ENCODE measurements at places on chromosomes 1 and 21. TPM values are rescaled to one million over a fixed set of nuclear protein-coding genes. Genes with fewer than 3 reads are reported as not detected.
A peak's percentile ranks its signal among the peaks of the same experiment; 100 is the strongest.

GRCh38 chr1:202531472-202531811 lies 178.8 kb downstream of the SYT2 start:
- no peak for DNase-seq
- no peaks in the 10 kb centered on the region for H3K27me3 ChIP-seq
- H3K27ac ChIP-seq = peak overlapping the region; percentile 81
- H3K4me1 ChIP-seq = no peaks in the 10 kb centered on the region

DNA sequence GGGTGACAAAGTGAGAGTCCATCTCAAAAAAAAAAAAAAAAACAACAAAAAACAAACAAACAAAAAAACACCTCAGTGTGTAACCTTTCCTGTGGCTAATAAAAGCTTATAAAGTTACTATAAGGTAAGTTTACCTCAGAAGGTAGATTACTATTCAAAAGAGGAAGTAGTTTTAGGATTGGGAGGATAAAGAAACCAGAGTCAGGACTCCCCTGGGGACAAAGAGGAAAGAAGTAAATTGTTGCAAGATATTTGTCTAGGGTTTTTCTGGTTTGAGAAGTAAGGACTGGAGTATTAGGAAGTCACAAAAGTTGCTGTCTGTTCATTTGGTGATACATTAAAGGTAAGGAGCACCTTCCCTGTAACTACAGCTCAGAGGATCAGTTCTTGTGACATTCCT lies 23.8 kb upstream of the CENPF start:
- H3K4me3 ChIP-seq = no peak overlapping the region
- no peak for DNase-seq
- H3K4me1 ChIP-seq = no peaks in the 10 kb centered on the region
- H3K36me3 ChIP-seq = no peaks in the 10 kb centered on the region
- no peaks in the 10 kb centered on the region for H3K27me3 ChIP-seq

LAMB3 gene
- total RNA-seq = 121 TPM

DNA sequence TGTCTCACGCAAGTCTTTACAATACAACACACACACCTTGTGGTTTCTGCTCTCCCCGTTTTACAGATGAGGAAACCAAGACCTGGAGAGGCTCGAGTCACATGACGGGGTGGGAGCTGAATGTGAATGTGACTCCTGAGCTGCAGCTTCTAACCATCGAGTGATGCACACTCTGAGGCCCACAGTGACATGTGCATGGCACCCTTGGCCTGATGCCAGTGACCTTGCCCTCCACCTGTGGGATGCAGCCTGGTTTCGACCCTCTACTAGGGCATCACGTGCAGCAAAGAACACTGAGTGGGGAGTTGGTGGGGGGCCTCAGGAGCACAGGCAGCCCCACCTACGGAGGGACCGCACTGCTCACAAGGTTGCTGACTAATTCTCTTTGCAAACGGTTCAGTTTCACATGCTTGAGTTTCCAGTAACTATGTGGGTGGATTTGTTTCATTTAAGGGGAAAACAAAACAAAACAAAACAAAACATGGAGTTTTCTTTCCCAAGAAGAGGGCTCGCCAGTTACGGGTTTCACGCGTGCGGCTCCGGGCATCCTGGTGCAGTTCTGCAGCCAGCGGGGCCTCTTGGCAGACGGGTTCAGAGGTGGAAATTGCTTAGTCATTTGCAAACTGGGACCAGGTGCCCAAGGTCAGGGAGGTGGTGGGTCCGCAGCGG lies 22.9 kb downstream of the SPSB1 start:
- no peak overlapping the region for H3K27ac ChIP-seq
- H3K27me3 ChIP-seq = no peaks in the 10 kb centered on the region
- no peaks in the 10 kb centered on the region for H3K36me3 ChIP-seq
- no peaks in the 10 kb centered on the region for H3K4me1 ChIP-seq

GRCh38 chr1:24450316-24450715 lies 34.7 kb downstream of the NIPAL3 start:
- H3K27me3 ChIP-seq = no peaks in the 10 kb centered on the region
- H3K27ac ChIP-seq = no peak overlapping the region
- H3K4me1 ChIP-seq = no peaks in the 10 kb centered on the region
- H3K4me3 ChIP-seq = no peak overlapping the region

GRCh38 chr1:96674915-96675314 lies 46.7 kb upstream of the PTBP2 start:
- no peak overlapping the region for H3K27ac ChIP-seq
- DNase-seq = no peak
- no peaks in the 10 kb centered on the region for H3K36me3 ChIP-seq
- no peak overlapping the region for H3K4me3 ChIP-seq

GRCh38 chr1:203986887-203987461 lies 85.9 kb upstream of the SOX13 start:
- H3K27me3 ChIP-seq = no peaks in the 10 kb centered on the region
- H3K27ac ChIP-seq = no peak overlapping the region
- no peak overlapping the region for H3K4me3 ChIP-seq
- H3K36me3 ChIP-seq = no peaks in the 10 kb centered on the region

DNA sequence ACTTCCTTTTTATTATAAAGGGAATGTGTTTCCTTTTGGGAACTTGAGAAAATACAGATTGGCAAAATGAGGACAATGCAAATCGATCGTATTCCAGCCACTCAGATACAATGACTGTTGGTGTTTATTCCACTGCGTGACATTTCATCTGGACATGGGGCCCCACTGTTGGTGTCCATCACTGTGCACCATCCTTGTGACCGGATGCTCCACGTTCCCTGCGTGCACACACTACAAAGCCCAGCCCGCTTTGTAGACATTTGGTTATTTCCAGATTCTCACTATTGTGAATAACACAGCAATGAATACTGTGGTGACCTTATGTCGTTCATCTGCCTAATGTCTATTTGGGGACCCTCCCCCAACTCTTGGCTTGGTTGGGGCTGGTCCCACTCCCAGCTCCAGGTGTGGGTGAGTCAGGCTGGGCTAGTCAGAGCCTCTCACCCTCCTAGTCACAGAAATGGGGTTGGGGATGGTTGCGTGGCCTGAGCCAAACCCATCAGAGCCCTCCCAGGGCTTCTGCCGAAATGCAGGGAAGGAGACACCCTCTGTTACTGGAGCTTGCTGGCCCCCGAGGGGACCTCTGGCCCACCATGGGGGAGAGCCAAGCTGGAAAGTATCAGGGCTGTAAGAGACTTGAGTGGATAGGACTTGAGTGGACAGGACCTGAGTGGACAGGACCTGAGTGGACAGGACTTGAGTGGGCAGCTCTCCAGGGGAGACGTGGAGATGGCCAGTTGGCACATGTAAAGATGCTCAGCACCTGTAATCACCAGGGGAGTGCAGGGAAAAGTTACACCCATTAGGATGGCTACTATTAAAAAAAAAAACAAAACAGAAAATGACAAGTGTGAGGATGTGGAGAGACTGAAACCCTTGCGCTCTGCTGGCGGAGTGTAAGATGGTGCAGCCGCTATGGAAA lies 57.1 kb upstream of the ADARB1 start:
- no peak overlapping the region for H3K27ac ChIP-seq
- H3K27me3 ChIP-seq = no peaks in the 10 kb centered on the region
- H3K36me3 ChIP-seq = no peaks in the 10 kb centered on the region
- H3K4me3 ChIP-seq = no peak overlapping the region

DNA sequence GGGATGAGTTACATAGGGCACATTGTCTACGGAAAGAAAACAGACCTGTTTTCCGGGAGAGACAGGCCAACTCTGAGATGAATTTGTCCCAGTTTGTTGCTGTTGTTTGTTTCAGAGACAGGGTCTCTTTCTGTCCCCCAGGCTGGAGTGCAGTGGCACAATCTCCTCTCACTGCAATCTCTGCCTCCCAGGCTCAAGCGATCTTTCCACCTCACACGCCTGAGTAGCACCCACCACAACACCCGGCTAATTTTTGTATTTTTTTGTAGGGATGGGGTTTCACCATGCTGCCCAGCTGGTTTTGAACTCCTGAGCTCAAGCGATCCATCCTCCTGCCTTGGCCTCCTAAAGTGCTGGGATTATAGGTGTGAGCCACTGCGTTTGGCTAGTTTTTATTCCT lies 125.5 kb upstream of the ERRFI1 start:
- H3K27ac ChIP-seq = no peak overlapping the region
- H3K27me3 ChIP-seq = no peaks in the 10 kb centered on the region
- H3K4me3 ChIP-seq = no peak overlapping the region
- H3K4me1 ChIP-seq = no peaks in the 10 kb centered on the region

DNA sequence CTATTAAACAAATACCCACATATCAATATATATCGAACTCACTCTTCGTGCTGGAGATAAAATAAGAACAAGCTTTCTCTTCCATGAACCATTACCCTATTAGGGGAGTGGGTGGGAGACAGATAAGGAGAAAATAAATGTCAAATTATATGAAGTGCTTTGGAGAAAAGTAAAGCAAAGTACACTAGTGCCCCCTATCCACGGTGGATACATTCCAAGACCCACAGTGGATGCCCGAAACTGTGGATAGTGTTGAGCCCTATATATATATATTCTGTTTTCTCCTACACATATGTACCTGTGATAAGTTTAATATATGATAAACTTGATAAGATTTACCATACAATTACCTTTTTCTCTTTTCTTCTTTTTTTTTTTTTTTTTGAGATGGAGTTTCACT lies 54.6 kb downstream of the FH start:
- no peak for DNase-seq
- H3K36me3 ChIP-seq = no peaks in the 10 kb centered on the region
- H3K4me1 ChIP-seq = no peaks in the 10 kb centered on the region
- H3K27ac ChIP-seq = no peak overlapping the region
- H3K27me3 ChIP-seq = no peaks in the 10 kb centered on the region
- no peak overlapping the region for H3K4me3 ChIP-seq

IFT25 gene
- total RNA-seq = 46.1 TPM

SLC44A3 gene
- total RNA-seq = 31.8 TPM

CHI3L1 gene
- 46.4 TPM for total RNA-seq

GRCh38 chr21:26130249-26130881 lies 40.2 kb downstream of the APP start:
- H3K27me3 ChIP-seq = no peaks in the 10 kb centered on the region
- H3K27ac ChIP-seq = no peak overlapping the region
- H3K36me3 ChIP-seq = no peaks in the 10 kb centered on the region
- peaks cover 14% of the 10 kb centered on the region for H3K4me1 ChIP-seq

SPRR3 gene
- not detected for total RNA-seq

PPM1J gene
- not detected for total RNA-seq

NKAIN1 gene
- not detected for total RNA-seq

GRCh38 chr1:72037745-72038343 lies 244.5 kb downstream of the NEGR1 start:
- H3K4me1 ChIP-seq = peaks cover 7% of the 10 kb centered on the region
- DNase-seq = peak; percentile 53
- H3K36me3 ChIP-seq = no peaks in the 10 kb centered on the region
- H3K4me3 ChIP-seq = no peak overlapping the region
- H3K27me3 ChIP-seq = no peaks in the 10 kb centered on the region
- no peak overlapping the region for H3K27ac ChIP-seq

- H3K36me3 ChIP-seq = no peaks in the 10 kb centered on the region
- DNase-seq = no peak
- no peak overlapping the region for H3K4me3 ChIP-seq
- H3K4me1 ChIP-seq = peaks cover 5% of the 10 kb centered on the region
Observed at GRCh38 chr1:20154301-20154831, 15.2 kb downstream of the PLA2G2F start.

GPR25 gene
- 0.49 TPM for total RNA-seq

DNA sequence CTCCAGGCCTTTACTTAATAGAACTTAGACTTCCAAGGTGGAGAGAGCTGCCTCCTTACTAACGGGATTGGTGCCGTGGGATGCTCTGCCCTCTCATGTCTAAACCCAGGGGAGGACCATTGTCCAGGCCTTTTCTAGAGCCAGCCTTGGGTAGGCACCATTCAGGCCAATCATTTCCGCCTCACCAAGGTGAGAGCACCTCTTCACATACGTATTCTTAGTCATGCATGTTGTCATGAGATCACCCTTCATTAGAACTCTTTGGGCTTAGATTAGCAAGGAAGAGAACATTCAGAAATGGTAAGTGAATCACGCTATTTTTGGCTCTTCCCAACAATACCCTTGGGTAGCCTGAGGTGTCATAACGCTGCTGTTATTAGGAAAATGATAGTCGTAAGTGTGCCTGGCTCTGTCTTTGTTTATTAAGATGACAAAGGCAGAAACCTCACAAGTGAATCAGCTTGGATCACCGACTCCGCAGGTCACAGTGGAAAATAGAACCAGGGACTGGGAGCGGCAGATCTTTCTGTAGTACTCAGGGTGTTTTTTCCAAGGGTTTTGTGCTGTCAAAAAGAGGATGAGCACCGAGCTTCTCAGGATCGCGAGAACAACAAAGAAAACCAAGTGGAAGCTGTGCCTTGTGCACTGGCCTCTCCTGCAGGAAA lies 55.0 kb downstream of the HUNK start:
- H3K27me3 ChIP-seq = no peaks in the 10 kb centered on the region
- no peak overlapping the region for H3K4me3 ChIP-seq
- H3K27ac ChIP-seq = no peak overlapping the region
- no peaks in the 10 kb centered on the region for H3K36me3 ChIP-seq
- H3K4me1 ChIP-seq = no peaks in the 10 kb centered on the region

DNA sequence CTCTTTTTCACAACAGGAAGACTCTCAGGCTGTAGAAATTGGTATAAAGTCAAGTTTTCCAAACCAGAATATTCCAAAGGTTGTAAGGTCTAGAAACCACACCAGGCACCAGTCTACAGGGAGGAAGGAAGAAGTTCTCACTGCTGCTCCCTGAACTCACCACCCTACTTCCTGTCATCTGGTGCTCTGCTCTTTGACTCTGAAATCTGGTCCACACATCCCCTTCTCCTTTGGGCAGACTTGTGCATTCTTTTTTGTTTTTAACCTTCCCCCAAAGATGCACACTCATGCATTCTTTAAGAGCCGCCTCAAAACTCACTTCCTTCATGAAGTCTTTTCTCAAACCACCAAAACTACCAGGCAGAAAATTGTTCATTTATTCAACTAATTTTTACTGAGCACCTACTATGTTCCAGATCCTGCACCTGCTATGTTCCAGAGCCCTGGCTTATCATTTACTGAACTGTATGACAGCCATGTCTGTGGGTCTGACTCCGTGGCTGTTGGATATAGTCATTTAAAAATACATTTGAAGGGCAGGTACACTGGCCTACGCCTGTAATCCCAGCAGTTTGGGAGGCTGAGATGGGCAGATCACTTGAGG lies 30.1 kb upstream of the EPS15 start:
- H3K36me3 ChIP-seq = no peaks in the 10 kb centered on the region
- no peaks in the 10 kb centered on the region for H3K4me1 ChIP-seq
- DNase-seq = no peak
- no peaks in the 10 kb centered on the region for H3K27me3 ChIP-seq
- H3K4me3 ChIP-seq = no peak overlapping the region
- H3K27ac ChIP-seq = no peak overlapping the region

- no peak overlapping the region for H3K27ac ChIP-seq
- DNase-seq = peak; percentile 51
- no peaks in the 10 kb centered on the region for H3K36me3 ChIP-seq
- H3K27me3 ChIP-seq = no peaks in the 10 kb centered on the region
- H3K4me3 ChIP-seq = no peak overlapping the region
Observed at GRCh38 chr1:212916481-212917133, 33.7 kb upstream of the VASH2 start.

RPL22 gene
- total RNA-seq = 224 TPM

- DNase-seq = no peak
- H3K4me1 ChIP-seq = no peaks in the 10 kb centered on the region
- H3K4me3 ChIP-seq = no peak overlapping the region
Observed at GRCh38 chr1:176694713-176695112, 231.7 kb downstream of the PAPPA2 start.

Data from lung (tissue), 17 donors.